ENCODE measurements at places on chromosomes 2 and 18.

GRCh38 chr2:112973156-112973555 lies 4.7 kb upstream of the IL36G start:
- no peak for DNase-seq

GRCh38 chr2:160891353-160891740 lies 268.9 kb upstream of the TANK start:
- DNase-seq: no peak

DNA sequence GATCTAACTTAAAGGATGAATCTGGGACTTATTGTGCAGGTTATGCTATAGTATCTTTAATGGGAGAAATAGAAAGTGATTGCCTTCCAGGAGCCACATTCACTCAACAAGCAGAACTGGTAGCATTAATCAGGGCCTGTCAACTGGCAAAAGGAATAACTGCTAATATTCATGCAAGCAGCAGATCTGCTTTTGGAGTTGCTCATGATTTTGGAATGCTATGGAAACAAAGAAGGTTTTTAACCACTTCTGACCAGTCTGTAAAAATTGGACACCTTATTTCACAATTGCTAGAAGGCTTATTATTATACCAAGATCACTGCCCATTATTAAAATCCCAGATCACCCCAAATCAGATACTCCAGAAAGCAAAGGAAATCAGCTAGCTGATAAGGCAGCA lies 200.4 kb downstream of the MREG start:
- DNase-seq: no peak

- DNase-seq: no peak
These were observed 7.8 kb upstream of the WNT10A start for GRCh38 chr2:218872645-218873358.

DNA sequence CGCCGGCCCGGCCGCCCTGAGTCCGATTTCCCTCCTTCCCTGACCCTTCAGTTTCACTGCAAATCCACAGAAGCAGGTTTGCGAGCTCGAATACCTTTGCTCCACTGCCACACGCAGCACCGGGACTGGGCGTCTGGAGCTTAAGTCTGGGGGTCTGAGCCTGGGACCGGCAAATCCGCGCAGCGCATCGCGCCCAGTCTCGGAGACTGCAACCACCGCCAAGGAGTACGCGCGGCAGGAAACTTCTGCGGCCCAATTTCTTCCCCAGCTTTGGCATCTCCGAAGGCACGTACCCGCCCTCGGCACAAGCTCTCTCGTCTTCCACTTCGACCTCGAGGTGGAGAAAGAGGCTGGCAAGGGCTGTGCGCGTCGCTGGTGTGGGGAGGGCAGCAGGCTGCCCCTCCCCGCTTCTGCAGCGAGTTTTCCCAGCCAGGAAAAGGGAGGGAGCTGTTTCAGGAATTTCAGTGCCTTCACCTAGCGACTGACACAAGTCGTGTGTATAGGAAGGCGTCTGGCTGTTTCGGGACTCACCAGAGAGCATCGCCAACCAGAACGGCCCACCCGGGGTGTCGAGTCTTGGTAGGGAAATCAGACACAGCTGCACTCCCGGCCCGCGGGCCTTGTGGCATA lies 4.6 kb downstream of the SIX2 start:
- DNase-seq: no peak

DNA sequence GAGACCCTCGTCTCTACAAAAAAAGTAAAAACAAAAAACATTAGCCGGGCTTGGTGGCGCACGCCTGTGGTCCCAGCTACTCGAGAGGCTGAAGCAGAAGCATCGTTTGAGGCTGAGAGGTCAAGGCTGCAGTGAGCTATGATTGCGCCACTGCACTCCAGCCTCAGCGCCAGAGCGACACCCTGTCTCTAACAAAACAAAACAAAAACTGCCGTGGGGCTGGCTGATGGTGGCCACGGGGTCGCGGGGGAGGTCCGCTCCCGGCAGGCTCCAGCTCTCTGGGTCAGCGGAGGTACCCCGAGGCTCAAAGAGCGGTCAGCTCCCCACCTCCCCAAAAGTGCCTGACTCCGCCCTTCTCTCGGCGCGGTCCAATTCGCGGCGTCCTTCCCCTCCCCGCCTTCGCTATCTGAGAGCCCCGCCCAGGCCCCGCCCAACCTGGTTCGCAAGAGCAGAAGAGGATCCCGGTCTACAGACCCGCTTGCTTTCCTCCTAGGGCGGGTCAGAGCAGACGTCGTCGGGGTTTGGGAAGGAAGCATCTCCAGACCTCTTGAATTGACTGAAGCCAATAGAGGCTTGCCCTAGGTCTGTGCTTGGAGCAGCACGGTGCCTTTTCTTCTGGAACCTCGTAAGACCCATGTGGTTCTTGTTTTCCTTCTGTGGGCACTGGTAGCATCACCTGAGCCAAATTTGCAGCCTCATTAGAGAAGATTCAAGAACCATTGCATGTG lies 7.8 kb downstream of the RAX start:
- DNase-seq: no peak

GRCh38 chr18:24736662-24737330 lies 276.4 kb downstream of the HRH4 start:
- no peak for DNase-seq

DNA sequence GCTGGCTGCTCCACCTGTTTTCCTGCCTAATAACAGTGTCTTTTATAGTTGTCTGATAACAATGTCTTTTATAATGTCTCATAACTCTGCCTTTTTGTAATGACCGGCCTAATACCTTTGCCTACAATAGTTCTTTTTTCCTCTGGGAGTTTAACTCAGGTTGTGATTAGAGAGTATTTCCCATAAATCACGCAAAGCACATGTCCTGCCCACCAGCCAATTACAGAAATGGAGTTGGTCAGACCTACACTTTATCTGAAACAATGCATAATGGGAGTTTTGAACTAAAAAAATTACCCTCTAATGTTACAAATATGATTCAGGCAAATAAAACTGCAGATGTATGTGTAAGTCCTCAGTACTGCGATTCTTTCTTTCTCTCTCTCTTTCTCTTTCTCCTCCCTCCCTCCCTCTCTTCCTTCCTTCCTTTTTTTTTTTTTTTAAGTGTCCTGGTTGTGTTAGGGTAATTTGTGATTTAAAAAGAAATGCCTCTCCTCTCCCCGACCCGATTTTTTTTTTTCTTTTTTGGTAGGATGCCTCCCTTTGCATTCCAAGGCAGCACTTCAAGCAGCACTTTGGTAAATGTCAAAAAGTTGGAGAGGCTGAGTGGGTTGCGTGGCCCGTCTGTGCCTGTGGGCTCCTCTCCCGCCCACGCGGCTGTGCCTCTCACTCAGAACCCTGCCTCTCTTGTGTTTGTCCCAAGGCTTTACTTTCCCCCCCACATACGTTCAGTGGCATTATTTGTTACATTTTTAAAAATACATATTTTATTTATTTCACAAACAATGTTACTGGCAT lies 147.3 kb downstream of the AGAP1 start:
- DNase-seq: no peak

- no peak for DNase-seq
These were observed 72.9 kb downstream of the MAP3K20 start for GRCh38 chr2:173148520-173148919.

- DNase-seq: no peak
These were observed 45.0 kb downstream of the TFCP2L1 start for GRCh38 chr2:121239969-121240368.

DNA sequence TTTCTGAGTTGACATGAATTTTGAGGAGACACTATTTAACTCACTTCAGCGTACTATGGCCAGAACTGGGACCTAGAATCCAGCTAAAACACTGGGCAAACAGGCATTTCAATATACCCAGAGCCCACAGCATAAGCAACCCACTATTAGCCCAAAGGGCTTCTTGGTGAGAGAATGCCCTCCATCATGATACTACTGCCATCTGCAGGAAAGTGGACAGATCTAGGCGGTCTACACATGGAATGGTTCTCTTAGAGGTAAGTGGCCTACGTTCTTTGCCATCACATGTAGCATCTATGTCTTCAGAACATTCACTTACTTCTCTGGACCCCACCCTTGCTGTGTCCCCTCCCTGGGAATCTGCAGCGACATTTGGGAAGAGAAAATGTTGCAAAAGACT lies 181.3 kb upstream of the LINC00305 start:
- no peak for DNase-seq

- DNase-seq: peak; percentile 27
These were observed 3.3 kb upstream of the HJURP start for GRCh38 chr2:233857511-233858141.

DNA sequence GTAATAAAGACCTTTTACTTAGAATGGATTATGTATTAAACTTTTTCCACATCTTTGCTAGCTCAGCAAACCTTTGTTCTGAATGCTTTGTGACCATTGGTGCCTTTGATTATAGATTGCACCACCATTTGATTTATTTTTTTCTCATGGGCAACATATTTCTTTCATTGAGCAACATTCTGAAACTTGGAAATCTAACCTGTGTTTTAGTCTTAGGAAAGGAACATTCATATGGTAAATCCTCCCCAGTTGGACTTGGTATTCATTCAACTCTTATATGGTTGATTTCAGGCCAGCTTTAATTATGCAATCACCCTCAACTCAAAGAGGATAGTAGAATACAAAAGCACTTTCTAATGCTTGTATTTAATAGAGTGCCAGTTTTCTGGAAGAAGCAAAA lies 1077.9 kb upstream of the ZEB2 start:
- no peak for DNase-seq

DNA sequence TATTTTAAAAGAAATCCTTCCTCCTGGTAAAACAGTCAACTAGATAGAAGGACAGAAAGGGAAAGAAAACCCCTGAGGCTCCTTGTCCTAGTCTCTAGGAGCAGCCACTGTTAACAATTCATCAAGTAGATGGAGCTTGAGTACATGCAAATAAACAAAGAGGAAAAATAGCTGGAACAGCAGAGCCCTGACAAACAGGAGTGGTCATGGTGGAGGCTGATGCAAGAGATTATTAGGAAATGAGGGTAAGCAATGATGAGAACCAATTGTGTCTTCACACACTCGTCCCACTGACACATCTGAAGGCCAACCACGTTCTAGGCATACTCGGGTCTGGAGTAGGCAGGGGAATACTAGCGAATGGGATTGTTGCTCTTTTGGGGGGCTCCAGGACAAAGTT lies 9.2 kb downstream of the DLGAP1 start:
- no peak for DNase-seq

- DNase-seq: no peak
These were observed 202.9 kb downstream of the NDUFA10 start for GRCh38 chr2:239822146-239822831.

GRCh38 chr2:174631009-174631981 lies 33.7 kb upstream of the WIPF1 start:
- DNase-seq: no peak

DNA sequence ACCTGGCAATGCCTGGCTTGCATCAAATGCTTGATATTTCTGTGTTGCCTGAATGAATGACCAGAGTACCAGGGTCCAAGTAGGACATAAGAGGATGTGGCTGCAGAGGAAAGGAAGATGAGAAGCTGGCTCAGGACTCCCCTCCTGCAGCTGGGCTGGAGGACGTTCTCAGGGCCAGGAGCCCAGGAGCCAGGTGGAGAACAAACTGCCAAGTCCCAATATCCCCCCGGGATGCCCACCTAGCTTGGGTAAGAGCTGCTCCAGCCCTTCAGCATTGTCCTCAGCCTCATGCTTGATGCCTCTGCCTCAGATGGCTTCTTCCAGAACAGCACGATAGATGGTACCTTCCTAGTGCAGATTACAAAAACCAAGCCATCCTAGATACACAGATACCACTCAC lies 8.6 kb upstream of the ATP6V1B1 start:
- DNase-seq: no peak

- no peak for DNase-seq
These were observed 126.3 kb upstream of the SERTAD2 start for GRCh38 chr2:64780041-64780440.

GRCh38 chr2:21500401-21500945 lies 376.7 kb downstream of the TDRD15 start:
- DNase-seq: no peak

DNA sequence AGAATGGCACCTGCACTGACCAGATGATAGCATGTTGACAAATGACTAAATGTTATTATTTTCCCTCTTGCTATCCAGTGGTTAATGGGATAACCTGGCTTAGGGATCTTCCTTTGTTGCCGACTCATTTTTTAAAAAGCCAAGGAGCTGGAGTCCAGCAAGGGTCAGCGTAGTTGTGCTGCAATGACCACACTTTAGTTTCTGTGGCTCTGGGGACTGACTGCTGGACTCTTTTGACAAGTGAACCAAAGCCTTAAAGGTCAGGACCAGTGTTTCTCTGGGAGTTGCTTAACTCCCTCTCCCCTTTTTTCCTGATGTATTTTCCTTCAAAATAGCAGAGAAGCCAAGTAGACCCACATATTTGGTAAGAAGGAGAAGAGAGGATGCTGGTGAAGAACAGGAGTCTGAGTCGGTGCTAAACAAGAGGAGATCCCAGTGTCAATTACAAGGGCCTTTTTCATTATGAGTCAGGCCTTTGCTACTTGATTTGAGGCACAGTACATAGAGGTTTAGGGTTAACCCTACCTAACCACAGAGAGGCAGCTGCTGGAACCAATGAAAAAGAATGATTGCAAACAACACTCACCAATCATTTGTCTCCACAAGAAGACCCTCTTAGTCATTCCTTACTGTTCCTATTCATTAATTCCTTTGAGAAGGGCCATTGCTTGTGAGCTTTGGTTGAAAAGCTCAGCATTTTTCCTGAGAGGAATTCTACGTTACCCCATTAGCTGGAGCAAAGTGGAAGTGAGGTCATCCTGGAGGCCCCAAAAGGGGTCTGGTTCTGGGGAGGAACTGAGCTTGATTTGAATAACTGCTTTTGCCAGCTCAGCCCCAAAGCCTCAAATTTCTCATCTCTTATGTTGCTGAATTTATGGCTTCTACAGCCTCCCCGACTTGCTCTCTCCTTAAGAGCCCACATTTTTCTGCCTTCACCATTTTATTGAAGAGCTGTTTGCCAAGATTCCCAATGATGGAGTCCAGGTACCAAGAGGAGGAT lies 137.6 kb upstream of the HNMT start:
- no peak for DNase-seq

- no peak for DNase-seq
These were observed 110.2 kb downstream of the MDH1 start for GRCh38 chr2:63698786-63699548.

DNA sequence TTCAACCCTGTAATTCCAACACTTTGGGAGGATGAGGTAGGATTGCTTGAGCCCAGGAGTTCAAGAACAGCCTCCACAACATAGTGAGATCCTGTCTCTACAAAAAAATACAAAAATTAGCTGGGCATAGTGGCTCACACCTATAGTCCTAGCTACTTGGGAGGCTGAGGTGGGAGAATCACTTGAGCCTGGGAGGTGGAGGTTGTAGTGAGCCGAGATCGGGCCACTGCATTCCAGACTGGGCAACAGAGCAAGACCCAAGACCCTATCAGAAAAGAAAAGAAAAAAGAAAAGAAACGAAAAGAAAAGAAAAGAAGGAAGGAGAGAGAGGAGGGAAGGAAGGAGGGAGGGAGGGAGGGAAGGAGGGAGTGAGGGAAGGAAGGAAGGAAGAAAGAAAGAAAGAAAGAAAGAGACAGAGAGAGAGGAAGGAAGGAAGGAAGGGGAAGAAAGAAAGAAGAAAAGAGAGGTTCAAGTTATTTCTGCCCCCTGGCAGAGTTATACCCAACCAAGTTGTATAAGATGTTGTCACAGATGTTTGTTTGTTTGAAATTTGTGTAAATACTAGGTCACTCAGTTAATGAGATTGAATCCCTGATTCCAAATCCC lies 3.9 kb upstream of the PKDCC start:
- no peak for DNase-seq

Data from activated B cell treated with CpG ODN at 0.5 μM for 24 hours (primary cell).